ENCODE measurements at places on chromosomes 1 and 21. TPM values are rescaled to one million over a fixed set of nuclear protein-coding genes. Genes with fewer than 3 reads are reported as not detected.

- peaks cover under 1% of the 10 kb centered on the region for H3K4me1 ChIP-seq
- peaks cover 28% of the 10 kb centered on the region for H3K27me3 ChIP-seq
- H3K36me3 ChIP-seq, result no peaks in the 10 kb centered on the region
- no peak overlapping the region for H3K4me3 ChIP-seq
- DNase-seq, result no peak
- H3K27ac ChIP-seq, result no peak overlapping the region
These were observed 164.3 kb upstream of the RAB4A start for GRCh38 chr1:229106526-229107125.

Gene PADI2
- total RNA-seq, result 20.9 TPM

DNA sequence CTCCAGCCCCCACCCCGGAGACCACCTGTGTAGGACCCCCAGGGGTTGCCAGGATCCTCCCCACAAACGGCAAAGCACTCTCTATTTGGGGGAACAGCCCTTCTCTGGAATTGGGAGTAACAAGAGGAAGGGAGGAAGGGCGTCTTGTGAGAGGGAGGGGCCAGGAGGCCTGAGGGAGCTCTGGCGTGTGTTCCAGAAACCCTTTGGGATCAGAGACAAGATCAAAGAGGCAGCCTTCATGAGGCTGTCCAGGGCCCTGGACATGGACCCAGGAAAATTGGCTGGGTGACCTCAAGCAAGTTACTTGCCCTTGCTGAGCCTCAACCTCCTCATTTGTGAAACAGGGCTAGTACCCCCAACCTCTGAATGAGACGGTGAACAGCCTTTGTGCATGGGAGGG, 18.1 kb upstream of the ECE1 start:
- no peaks in the 10 kb centered on the region for H3K36me3 ChIP-seq
- no peak overlapping the region for H3K4me3 ChIP-seq
- DNase-seq, result no peak
- H3K27ac ChIP-seq, result peak overlapping the region; percentile 59

Gene TMEM54
- total RNA-seq, result 23.7 TPM

Gene COL9A2
- 4.9 TPM for total RNA-seq

Gene IGFN1
- 1.9 TPM for total RNA-seq

DNA sequence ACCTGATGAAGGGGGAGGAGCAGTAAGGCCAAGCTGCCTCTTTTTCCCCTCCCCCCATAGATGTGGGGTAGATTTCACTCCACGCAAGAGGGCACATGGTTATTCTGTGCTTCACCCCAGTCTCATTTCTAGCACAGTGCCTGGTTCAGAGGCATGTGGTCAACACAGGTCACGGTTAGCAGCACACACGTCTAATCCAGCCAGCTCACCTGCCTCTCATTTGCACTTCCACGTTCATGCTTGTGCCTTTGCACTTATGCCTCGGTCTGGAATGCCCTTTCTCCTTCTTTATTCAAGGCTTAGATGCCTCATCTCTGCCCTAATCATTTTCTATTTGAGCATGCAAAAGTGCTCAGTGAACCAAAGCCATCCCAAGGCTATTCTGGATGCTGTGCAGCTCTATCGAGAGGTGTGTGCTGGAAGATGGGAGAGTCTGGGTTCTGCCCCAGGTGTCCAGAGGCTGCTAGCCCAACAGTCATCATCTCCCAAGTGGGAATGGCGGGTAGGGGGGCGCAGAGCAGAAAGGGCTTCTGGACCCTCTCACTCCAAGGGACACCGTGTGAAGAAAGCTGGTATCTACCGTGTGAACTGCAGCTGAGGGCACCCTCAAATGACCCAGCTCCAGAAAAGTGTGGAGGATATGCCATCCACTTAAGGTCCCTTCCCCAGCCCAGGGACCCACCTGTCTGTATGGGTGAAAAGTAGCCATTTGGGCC, 2.1 kb upstream of the A3GALT2 start:
- peaks cover 12% of the 10 kb centered on the region for H3K4me1 ChIP-seq
- H3K27me3 ChIP-seq, result no peaks in the 10 kb centered on the region
- no peak overlapping the region for H3K27ac ChIP-seq
- H3K36me3 ChIP-seq, result peaks cover 31% of the 10 kb centered on the region

DNA sequence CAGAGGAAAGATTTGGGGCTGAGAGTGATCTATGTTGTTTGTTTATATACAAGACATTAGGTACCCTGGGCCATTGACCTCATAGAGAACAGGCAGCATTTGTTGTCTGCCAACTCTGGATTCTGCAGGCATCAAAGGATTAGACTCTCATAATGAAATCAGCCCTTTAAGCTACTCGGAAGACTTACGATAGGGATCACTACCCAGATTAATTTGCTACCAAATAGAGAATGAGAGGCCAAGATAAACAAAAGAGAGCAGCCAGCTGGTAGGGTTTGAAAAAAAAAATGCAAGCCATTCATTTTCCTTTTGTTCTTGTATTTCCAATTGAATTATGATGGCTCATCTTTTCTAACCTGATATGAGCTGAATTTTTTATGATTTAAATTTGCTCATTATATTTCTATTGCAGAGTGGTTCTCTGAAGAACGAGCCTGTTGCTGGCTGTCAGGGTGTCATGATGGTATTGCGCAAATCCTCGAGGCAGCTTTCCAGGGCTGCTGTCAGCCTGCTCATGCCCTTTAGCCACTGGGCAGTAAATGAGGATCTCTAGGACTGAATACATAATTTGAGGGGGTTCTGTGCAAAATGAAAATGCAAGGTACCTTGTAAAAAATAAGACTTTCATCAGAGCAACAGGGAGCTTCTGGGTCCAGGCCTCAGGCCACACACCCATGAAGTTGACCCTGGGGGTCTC, 116.4 kb upstream of the KCNJ15 start:
- no peak overlapping the region for H3K4me3 ChIP-seq
- no peaks in the 10 kb centered on the region for H3K27me3 ChIP-seq
- no peak for DNase-seq

DNA sequence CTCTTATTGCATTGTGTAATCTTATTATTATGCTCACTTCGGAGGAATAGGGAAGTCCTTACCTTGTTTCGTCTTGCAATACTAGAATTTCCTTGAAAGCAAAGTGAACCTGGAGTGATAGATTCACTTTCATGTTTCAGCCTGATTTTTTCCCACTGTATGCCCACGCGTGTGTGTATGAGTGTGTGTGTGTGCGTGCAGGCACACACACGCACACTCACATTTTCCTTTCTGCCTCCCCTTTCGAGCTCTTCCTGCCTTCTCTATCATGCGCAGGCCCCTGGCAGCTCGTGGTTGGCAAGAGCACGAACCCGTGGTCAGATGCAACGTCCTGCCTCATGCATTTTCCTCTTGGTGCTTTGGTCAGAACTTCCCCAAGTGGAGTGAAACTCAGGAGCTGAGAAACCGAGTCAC, at the start of gene GCSAML:
TSS of gene GCSAML (plus strand) at position 366 of the 414 bp plus-strand sequence. CDS start 58 bp downstream, outside the sequence.
- DNase-seq, result no peak
- H3K4me1 ChIP-seq, result peaks cover 15% of the 10 kb centered on the region
- H3K4me3 ChIP-seq, result no peak within 1 kb of the TSS

DNA sequence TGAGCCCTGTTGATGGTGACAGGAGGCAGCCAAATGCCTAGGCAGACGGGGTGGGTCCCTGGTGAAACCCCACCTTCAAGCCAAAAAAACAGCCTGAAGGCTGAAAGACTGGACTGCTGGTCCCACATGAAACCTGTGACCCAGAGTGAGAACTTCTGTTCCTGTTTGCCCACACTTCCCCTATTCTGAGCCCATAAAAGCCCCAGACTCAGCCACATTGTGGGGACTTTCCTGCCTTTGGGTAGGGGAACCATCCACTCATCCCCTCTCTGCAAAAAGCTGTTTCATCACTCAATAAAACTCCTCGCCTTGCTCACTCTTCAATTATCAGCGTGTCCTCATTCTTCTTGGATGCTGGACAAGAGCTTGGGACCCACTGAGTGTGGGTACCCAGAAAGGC, 25.2 kb downstream of the HTR6 start:
- no peak overlapping the region for H3K27ac ChIP-seq
- DNase-seq, result no peak
- H3K36me3 ChIP-seq, result peaks cover 5% of the 10 kb centered on the region
- H3K4me1 ChIP-seq, result no peaks in the 10 kb centered on the region
- H3K27me3 ChIP-seq, result no peaks in the 10 kb centered on the region

GRCh38 chr1:41598325-41598724, 113.8 kb upstream of the EDN2 start:
- no peak overlapping the region for H3K27ac ChIP-seq
- H3K36me3 ChIP-seq, result peaks cover 2% of the 10 kb centered on the region
- H3K27me3 ChIP-seq, result no peaks in the 10 kb centered on the region
- H3K4me1 ChIP-seq, result no peaks in the 10 kb centered on the region
- no peak for DNase-seq

DNA sequence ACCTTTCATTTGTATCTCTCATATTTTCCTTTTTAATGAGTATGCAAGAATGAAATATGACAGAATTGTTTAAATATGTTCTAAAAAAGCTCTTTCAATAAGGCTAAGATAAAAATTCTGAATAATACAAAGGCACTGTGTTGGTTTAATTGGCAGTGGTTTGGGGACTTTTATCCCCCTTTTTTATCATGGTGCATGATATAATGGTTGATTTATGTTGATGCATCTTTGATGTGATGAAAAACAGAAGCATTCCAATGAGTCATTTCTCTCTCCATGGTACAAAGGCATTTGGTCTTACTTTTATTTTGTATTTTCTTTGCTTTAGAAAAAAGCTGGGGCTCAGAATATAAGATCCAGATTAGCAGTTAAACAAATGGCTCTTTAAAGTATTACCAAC, 127.2 kb upstream of the GREM2 start:
- no peak overlapping the region for H3K4me3 ChIP-seq
- DNase-seq, result no peak
- no peaks in the 10 kb centered on the region for H3K27me3 ChIP-seq
- no peak overlapping the region for H3K27ac ChIP-seq
- H3K36me3 ChIP-seq, result no peaks in the 10 kb centered on the region

Gene DUSP10
- 1.4 TPM for total RNA-seq

- H3K36me3 ChIP-seq, result no peaks in the 10 kb centered on the region
- no peaks in the 10 kb centered on the region for H3K4me1 ChIP-seq
- H3K4me3 ChIP-seq, result no peak overlapping the region
- no peak for DNase-seq
- H3K27ac ChIP-seq, result no peak overlapping the region
- peaks cover 22% of the 10 kb centered on the region for H3K27me3 ChIP-seq
These were observed 283.4 kb downstream of the ASTN1 start for GRCh38 chr1:176880955-176881595.

DNA sequence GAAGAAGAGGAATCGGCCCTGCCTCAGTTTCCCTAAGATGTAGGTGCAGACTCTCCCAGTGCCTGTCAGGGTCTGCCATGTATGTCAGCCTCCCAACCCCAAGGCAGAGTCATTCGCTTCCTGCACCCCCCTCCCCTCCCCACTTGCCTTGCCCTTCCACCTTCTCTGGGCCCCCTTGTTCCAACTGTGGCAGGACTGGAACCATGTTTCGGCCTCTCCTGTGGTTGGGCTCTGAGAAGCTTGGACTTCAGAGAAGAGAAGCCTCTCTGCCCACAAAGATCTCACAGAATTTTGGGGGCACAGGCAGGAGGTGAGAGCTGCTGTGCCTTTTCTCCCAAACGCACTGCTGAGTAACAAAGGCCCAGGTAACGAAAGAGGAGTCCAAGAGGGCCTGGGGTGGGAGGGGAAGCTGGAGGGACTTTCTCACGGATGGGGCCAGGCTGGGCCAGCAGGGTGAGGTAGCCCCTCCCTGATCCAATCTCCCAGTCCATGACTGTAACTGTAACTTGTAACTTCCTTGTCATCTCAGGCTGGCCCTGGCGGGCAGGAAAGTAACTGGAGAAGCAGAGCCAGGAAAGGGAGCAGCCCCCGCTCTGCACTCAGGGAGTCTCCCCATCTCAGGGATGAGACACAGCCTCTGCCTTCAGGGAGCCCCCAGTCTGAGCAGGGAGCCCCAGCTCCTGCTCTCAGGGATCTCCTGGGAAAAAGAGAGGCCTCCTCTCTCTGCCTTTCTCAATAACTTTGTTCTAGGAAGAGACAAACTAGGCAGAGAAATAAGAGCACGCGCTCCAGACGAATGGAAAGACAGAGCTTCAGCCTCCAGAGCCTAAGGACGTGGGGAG, 11.3 kb downstream of the CRABP2 start:
- H3K36me3 ChIP-seq, result peaks cover 5% of the 10 kb centered on the region
- no peak overlapping the region for H3K4me3 ChIP-seq
- peaks cover 1% of the 10 kb centered on the region for H3K27me3 ChIP-seq
- H3K27ac ChIP-seq, result peak overlapping the region; percentile 27
- DNase-seq, result no peak
- H3K4me1 ChIP-seq, result peaks cover 52% of the 10 kb centered on the region

DNA sequence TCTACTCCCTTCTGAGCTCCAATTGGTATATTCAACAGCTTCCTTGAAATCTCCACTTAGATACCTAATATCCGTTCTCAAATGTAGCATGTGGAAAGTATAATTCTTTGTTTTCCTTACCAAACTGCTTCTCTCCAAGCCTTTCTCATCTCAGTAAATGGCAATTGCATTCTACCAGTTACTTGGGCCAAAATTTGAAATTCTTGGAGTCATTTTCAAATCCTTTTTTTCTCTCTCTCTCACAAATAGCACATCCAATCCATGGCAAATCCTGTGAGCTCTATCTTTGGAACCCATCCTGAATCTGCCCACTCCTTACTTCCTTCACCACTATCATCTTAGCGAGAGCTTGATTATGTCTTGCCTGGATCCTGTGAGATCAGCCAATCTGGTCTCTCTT, 39.3 kb upstream of the SLC35F3 start:
- H3K4me3 ChIP-seq, result no peak overlapping the region
- DNase-seq, result no peak
- H3K36me3 ChIP-seq, result no peaks in the 10 kb centered on the region
- no peak overlapping the region for H3K27ac ChIP-seq

All from chondrocyte (in vitro differentiated cells).